Amniotic stem cell (primary cell): ENCODE measurements at places on chromosomes 7 and 10.

DNA sequence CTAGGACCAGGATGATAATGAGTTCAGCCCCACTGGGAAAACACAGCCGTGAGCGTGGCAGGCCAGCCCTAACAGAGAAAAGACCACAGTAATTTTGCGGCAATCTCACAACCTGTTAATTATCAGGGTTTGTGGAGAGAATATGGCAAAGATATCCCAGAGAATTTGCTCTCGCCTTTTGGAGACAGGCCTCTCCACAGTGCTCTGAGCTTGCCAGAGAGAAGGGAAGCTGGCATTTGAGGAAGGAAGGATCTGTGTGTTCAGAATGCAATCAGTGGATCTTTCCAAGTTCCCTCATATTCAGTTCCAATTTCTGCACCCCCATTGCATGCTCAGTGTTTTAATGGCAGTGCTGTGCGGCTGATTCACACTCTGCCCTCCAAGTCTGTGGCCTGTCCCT, 60.2 kb downstream of the PLPP4 start:
- DNase-seq, result no peak

- no peak for DNase-seq
Observed at GRCh38 chr7:65325793-65326432, 47.7 kb upstream of the ZNF92 start.

DNA sequence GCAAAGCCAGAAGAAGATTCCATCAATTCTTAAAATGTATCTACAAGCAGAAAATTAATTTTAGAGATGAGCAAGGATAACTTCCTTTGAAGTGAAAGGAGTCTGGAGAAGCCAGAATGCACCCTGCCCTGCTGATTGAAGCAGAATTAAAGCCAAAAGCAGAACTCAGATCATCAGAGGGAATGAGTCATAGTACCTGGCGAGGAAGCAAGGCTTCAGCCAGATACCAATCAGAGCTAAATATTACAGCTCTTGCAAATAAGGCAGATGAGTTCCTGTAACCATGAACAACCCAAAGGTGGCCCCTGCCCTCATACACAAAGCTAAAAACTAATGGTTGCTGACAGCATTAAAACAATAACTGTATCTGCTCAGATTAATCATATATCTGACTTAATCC, 10.4 kb downstream of the HTR7 start:
- DNase-seq, result no peak

DNA sequence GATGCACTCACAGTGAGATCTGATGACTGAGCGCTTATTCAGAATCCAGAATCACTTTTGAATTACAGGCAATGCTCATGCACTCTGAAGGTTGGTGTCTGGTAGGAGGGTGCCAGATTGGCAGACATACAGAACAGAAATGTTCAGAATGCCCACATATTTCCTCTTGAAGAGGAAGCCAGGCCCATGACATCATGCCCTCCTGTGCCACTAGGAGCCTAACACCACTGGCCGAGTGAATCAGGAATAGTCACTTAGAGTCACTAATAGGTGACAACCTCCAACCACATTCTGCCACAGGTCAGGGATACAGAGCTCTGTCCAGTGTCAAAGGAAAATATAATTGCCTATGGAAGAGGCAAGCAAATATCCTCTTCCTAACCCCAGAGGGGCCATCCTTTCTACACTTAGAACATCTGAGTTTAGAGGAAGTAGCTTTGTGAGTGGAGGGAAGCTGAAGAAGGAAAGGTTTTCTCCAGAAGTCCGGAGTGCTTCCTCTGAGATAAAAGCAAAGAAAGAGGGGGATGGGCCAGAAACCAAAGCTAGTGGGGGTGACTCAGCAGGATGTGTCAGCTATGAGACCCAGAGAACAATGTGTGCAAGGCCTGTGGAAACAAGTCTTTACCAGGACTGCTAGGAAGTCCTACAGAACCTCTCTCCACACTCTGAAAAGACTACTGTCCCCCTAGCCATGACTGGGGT, 838.8 kb downstream of the GRID1 start:
- DNase-seq, result no peak

DNA sequence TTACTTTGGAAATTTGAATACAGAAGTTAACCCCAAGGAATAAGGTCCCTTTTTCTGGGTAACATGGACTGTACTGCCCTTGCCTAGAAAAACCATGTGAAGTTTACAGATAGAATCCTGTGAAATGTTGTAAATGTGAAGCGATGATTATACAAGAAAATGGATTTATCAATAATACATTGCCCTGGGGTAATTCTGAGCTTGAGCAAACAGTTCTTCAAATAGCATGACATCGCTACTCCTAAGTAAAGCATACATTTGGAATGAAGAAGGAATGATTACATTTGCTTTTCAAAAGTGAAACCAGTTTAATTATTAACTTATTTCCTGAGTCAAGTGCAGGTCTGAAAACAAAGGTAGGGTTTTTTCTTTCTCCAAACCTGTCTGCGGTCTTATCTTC, 43.3 kb upstream of the FZD8 start:
- DNase-seq, result no peak

DNA sequence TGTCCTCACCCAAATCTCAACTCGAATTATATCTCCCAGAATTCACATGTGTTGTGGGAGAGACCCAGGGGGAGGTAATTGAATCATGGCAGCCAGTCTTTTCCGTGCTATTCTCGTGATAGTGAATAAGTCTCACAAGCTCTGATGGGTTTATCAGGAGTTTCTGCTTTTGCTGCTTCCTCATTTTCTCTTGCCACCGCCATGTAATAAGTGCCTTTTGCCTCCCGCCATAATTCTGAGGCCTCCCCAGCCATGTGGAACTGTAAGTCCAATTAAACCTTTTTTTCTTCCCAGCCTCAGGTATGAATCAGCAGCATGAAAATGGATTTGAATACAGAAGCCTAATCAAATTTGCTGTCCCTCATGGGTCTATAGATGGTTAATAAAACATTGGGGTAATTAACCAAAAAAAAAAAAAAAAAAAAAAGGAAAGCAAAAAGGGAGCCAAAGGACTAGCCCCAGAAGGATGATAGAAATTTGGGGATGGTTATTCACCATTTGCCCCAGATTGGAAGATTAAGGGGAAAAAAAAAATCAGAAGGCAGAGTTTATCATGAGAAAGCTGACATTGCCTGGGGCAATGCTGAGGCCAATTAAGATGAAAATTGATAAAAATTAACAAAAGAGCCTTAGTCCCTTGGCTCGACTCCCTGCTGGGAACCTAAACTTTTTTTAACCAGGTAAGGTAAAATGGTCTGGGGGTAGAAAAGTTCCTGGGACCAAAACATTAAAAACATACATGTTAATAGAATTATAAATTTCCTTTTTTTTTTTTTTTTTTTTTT, 27.6 kb downstream of the AVL9 start:
- DNase-seq, result no peak
